PC-9 (cell line): ENCODE measurements at places on chromosomes 7 and 10.
A peak's percentile ranks its signal among the peaks of the same experiment; 100 is the strongest.

DNA sequence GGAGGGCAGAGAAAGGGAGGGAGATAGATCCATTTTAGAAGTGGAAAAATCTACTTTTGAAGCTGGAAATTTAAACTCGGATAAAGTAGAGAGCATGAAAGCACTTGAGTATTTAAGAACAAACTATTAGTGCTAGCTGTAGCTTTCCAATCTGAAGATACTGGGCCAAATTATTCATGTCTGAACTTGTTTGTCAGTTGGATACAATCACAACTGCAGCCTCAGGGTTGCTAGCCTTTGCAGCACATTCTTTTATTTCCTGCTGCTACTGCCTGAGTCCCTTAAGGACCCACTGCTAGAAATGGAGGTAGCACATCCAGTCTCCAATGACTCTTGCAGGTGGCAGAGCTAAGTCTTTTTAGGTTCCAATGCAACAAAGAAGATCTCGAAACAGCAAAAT, 8.3 kb upstream of the SLC25A13 start:
- no peak for DNase-seq

DNA sequence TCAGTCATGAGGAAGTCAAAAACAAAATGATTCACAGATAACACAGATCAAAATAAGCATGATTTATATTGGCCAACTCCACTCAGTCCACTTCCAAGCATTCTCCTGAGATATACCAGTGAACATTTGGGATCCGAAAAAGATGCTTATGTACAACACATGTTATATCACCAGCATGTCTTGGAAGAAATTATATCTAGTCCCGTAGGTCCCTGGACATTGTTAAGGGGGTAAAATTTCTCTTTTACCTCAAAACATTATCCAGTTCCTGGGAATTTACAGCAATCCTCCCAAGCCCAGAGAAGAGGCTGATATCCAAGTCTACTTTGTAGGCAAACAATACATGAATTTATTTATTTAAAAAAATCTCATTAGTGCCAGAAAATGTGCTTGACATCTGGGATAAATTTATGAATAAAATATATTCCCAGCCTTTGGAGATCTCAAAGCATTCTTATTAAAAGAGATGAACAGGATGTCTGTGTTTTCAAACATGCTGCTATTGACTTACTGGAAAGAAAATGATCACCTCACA, 582.2 kb upstream of the ZWINT start:
- DNase-seq, result no peak

DNA sequence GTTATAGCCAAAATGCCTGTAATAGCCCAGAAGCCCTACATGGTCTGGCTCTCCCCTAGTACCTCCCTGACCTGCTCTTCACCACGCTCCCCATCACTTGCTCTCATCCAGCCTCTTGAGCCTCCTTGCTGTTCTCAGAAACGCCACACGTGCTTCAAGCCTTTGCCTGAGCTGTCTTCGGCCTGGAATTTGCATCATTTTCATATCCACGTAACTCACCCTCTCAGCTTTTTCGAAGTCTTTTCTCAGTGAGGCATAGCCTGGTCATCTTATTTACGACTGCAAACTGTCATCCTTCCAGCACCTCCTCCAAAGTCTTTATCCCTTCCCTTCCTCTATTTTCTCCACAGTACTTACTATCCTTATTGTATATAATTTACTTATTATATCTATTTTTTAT, 151.0 kb upstream of the AHR start:
- DNase-seq, result peak; percentile 11

DNA sequence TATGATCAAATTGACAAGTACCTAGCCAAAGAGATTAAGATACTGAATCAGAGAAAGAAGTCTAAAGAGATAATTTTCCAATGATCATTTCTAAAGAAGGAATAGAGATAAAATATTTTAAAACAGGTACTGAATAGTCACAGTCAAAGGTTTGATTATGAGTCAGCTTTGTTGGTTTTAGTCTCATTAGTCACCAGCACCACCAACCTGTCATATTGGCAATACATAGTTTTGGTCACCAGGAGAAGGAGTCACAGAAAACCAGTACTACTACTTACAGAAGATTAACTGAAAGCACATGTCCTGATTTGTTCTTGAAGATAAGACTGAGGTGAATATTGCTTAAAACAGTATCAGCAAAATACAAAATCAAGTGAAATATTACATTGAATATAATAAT, 34.6 kb downstream of the ZEB1 start:
- peak; percentile 31 for DNase-seq

DNA sequence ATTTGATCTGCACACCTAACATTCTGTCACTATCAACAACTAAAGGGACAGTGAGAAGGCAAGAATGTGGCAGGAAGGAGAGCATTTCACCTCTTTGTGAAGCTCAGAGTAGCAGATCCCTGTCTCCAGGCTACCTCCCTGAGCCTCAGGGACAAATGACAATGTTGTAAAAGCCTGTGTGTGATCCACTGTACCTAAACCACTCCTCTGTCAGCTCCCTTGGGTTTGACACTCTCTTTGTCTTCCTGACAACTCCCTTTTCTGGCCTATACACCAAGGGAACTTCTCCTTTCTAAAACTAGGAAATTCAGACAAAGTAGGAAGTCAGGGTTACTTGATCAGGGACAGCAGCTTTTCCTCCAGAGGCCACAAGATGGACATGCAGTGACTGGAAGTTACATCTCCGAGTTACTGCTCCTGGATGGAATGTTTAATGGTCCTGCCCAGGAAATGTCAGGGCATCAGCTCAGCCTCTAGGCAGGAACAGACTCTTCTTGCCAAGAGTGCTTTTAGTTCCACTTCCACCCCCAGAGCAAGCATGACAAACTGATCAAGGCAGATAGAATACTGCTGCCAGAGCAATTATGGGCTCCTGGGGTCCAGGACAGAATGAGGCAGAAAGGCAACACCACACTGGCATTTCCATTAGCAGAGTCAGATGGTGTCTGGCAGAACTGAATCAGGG, 1014.5 kb upstream of the LRRTM3 start:
- DNase-seq, result no peak

- DNase-seq, result no peak
Measured at GRCh38 chr7:40826411-40827221, 691.8 kb downstream of the SUGCT start.

- no peak for DNase-seq
Measured at GRCh38 chr10:33183655-33184054, 150.8 kb downstream of the NRP1 start.

GRCh38 chr7:39517240-39517639, 49.0 kb upstream of the YAE1 start:
- DNase-seq, result no peak

- DNase-seq, result no peak
Measured at GRCh38 chr10:58265249-58265648, 2.4 kb downstream of the IPMK start.

GRCh38 chr7:81030472-81030871, 111.6 kb upstream of the SEMA3C start:
- DNase-seq, result no peak

- DNase-seq, result no peak
Measured at GRCh38 chr7:134619627-134620331, 26.9 kb upstream of the BPGM start.

DNA sequence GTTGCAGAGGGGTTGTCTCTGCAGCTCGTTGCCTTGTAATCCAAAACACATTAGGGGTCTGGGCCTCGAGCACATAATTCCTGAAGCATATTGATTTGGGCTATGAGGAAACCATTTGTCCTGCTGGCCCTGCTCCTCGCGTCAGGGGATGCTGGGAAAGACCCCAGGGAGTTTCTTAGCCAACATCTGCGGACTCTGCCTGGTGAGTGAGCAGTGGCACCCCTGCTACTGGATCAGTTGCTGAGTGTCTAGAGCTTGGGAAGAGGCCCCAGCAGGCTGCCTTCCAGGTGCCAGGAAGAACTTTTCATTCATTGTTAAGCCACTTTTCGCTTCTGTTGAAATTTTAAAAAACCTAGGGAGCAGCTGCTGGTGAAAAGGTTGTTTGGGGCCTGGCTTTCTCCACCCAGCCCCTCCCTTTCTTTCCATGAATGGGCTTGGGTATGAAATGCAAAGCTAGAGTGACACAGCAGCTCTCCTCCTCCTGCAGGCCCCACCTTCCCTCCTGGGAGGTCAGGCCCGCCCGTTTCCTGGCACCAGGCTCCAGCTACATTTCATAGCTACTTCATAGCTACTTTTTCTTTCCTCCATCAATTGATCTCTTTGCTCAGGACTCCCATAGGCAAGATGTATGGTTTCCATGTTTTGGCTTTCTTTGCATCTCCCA, 26.8 kb downstream of the TACR2 start:
- DNase-seq, result peak; percentile 80

DNA sequence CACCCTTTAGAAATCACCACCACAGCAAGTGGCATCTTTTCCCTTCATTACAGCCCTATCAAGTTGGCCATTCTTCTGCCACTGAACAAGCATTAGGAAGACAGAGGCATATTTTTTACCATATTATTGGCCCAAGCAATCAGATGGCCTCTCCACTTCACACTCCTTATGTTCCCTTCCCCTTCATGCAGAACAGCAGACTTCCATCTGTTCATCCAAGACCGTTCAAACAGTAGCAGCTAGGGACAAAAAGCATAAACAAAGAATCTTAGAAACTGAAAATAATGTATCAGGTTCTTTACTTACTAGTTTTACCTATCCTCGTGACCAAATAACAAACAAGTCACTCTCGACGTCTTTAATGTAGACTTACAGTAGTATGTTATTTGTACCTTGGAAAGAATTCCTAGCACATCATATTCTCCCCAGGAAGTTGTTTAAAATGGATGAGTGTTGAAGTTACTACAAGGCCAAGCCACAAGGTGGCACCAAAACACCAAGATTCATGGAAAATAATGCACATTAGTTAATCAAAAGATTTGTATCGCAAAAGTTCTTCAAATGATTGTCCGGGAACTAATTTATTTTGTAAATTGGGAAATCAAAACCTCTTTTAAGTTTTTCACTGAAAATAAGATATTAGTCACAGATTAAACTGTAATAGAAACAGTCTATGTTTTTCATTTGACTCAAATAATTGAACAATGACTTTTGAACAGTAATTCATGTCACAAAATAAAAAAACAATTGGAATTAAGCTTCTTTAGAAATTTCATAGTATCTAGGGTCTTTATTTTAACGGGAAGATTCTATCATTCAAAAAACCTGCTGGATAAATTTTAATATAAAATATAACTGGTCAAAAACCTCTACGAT, 112.1 kb downstream of the VPS41 start:
- DNase-seq, result peak; percentile 46

GRCh38 chr10:132785723-132786475, at the start of gene NKX6-2:
NKX6-2 (minus strand) TSS chr10:132786147; CDS start chr10:132785948, 199 bp downstream.
- no peak for DNase-seq
